Activated CD4-positive, CD25-positive, alpha-beta regulatory T cell (primary cell): ENCODE measurements at places on chromosomes 1 and 21.

GRCh38 chr1:55937840-55938375 is 641.5 kb downstream of the PLPP3 start:
- no peak for DNase-seq

GRCh38 chr1:206098242-206098919 is 18.8 kb downstream of the AVPR1B start:
- DNase-seq, result no peak

GRCh38 chr1:78232630-78233029 is 186.9 kb downstream of the GIPC2 start:
- DNase-seq, result no peak

GRCh38 chr1:184037849-184038591 is 492 bp upstream of the COLGALT2 start:
- DNase-seq, result no peak

- no peak for DNase-seq
These were observed at the start of gene CYYR1 for GRCh38 chr21:26572702-26573381. TSS of gene CYYR1 (minus strand) at chr21:26573286. CDS start at chr21:26572940, 346 bp downstream.

- DNase-seq, result no peak
These were observed 109.0 kb downstream of the HMGB4 start for GRCh38 chr1:33972676-33973395.

DNA sequence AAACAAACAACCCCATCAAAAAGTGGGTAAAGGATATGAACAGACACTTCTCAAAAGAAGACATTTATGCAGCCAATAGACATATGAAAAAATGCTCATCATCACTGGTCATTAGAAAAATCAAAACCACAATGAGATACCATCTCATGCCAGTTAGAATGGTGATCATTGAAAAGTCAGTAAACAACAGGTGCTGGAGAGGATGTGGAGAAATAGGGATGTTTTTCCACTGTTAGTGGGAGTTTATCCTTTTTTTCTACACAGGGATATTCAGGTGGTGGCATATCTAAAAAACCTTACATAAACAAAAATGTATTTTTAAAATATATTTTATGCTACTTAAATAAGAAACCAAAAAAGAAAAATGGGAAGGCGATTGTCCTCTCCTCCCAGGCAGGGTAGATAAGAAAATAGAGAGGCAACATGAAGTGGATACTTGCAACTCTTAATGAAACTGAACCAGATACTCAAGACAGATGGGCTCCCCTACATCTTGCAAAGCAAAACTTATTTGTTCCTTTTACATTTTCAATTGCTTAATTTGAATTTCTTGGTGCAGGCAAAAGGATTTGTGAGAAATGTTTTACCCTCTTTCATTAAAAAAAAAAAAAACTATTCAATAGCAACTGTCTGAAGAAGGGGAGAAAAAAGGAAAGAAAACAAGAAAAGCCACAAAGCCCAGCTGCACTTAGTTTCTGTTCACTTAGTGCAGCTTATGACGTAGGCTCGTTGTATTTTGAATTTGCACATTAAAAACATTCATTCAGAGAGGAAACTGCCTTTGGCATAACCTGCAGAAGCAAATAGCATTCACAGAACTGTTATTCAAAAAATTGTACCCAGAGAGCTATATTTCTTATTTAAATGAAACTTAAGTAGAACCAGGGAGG is 36.9 kb upstream of the RGS1 start:
- no peak for DNase-seq

DNA sequence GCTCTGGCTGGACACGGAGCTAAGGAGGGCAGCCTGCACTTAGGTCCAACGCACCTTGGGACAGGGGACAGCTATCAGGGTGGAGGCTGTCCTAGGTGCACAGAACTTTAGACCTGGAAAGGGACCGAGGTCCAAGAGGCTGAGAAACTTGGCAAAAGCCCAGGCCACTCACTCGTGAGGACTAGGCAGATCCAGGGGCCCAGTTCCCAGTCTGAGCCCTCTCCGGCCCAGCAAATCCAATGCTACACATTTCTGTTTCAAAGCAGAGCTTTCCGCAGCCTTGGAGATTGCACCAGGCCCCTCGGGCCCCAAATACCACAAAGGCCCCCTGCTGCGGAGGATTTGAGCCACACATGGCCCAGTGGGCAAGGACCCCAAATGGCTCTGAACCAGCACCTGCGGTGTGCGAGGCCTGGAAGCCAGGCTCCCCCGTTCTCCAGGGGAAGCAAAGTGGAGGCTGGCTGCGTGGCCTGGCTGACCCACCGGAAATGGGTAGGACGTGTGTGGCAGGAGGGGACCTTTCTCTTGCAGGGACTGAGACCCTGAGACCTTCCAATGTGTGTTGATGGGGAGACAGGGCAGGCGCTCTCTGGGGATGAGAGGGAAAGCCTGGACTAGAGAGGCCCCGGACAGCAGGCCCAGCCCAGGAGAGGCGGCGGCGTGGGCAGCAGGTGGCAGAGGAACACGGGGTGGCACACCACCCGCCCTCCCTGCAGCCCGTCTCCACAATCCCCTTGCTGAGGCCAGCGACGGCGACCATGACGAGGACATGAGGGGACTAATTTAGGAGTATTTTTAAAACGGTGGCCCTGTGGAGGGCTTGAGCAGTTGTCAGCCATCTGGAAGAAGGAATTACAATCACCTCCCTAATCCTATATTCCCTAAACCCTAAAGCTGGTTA is 118.7 kb downstream of the CASZ1 start:
- no peak for DNase-seq

DNA sequence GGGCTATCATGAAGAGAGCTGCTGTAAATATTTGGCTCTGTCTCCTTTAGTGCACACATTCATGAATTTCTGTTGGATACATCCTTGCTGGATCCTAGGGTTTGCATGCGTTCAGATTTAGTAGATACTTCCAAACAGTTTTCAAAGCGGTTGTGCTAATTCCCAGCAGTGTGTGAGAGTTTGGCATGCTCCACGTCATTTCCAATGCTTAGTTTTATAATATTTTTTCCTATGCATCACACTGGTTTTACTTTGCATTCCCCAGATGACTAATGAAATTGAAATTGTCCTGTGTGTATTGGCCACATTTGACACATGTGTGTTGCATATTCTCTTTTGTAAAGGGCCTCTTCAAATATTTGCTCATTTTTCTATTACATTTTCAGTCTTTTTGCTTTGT is 18.5 kb upstream of the AADACL3 start:
- DNase-seq, result no peak

- DNase-seq, result no peak
These were observed 42.2 kb upstream of the GOLT1A start for GRCh38 chr1:204255966-204256365.

DNA sequence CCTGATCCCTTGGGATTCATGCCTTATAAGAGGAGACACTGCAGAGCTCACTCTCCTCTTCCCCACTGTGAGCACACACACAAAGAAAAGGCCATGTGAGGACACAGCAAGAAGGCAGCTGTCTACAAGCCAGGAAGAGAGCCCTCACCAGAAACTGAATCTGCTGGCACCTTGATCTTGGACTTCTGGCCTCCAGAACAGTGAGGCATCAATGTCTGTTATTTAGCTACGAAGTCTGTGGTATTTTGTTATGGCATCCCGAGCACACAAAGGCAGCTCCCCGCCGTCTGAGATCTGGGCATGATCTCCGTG is 47.1 kb upstream of the RPL11 start:
- no peak for DNase-seq

DNA sequence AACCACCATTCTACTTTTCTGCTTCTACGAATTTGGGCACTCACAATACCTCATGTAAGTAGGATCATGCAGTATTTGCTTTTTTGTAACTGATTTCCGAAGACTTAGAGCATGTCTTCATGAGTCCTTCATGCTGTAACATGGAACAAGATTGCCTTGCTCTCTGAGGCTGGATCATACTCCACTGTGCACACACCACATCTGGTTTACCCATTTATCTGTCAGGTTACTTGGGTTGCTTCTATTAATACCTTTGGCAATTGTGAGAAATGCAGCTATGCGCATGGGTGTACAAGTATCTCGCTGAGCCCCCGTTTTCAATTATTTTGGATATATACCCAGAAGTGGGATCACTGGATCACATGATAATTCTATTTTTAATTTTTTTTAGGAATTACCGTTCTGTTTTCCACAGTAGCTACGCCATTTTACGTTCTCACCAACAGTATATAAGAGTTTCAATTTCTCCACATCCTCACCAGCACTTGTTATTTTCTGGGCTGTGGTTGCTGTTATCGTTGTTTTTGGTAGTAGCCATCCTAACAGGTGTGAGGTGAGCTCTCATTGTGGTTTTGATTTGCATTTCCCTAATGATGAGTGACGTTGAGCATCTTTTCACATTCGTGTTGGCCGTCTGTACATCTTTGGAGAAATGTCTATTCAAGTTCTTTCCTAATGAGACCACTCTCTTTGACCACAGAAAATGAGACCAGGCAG is 10.7 kb upstream of the SLC2A5 start:
- DNase-seq, result no peak

DNA sequence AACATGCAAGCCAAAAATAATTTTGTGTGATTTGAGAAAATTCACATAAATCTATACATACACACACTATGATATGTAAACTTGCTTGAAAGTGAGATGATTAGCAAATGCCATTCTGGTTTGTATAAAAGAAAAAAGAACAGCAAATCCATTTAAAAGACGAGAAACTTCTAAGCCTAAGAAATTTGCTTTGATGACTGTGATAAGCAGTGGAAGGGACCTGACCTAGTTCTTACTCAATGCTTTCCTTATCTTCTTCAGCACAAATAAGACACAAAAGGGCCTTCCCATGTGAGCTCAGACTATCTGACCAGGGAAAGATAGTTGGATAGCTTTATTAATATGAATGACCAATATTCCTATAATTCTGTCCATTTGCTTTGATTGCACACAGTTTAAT is 25.3 kb upstream of the NMNAT2 start:
- DNase-seq, result no peak

DNA sequence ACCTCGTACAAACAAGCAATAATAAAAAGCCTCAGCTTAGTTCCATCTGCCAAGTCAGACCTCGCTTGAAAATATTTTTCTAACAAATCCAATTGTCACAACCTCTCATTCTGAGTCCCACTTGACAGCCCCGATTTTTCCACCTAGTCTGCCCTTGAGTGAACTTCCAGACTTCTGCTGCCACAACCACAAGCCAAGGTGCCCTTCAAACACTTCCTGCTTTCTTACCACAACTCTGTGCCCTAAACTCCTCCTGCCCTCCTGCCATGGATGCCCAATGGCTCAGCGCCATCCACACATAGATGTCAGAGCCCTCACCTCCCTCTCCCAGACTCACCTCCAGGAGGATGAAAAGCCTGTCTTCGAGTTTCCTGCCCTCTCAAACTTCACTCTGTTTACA is 3.9 kb downstream of the TMPRSS2 start:
- DNase-seq, result no peak

GRCh38 chr1:27000817-27001460 is 7.4 kb downstream of the TRNP1 start:
- no peak for DNase-seq

DNA sequence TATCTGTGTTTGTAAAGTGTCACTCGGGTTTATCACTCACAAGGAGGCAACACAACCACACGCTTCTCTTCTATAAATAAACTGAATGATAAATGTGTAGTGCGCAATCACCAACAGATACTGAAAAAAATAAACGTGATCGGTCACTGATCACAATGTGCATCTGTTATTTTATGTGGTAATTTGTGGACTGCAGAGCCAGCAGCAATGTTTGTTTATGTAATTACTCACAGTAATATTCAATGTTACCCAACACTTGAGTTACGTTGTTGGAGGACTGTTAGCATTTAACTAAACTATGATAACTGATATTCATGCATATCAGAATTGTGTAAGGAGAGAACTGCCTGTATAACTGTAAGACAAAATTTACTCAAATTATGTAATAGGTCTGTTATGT is 129.6 kb downstream of the USH2A start:
- DNase-seq, result no peak

DNA sequence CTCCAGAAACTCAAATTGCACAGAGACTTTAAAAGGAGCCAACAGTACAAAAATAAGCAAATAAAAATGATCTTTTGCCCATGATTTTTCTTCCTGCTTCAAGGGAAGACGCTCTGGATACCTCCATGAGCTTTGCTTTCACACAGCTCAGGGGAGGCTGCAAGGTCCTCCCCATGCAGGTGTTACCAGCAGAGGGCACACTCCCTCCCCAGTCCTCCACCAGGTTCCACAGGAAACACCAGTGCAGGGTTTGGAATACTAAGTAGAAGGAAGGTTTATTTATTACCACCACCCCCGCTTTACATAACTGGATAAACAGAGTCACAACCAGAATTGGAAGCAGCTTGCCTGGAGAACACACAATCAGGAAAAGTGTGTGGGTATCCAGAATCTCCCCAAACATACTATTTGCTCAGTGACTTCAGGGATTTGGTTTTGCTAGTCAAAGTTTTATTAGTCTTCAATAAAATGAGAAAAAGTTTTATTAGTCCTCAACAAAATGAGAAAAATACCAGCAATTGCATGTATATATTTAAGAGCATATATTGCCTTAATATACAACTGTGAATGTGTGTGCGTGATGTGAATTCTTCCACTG is 37.3 kb downstream of the HSD3B1 start:
- no peak for DNase-seq

DNA sequence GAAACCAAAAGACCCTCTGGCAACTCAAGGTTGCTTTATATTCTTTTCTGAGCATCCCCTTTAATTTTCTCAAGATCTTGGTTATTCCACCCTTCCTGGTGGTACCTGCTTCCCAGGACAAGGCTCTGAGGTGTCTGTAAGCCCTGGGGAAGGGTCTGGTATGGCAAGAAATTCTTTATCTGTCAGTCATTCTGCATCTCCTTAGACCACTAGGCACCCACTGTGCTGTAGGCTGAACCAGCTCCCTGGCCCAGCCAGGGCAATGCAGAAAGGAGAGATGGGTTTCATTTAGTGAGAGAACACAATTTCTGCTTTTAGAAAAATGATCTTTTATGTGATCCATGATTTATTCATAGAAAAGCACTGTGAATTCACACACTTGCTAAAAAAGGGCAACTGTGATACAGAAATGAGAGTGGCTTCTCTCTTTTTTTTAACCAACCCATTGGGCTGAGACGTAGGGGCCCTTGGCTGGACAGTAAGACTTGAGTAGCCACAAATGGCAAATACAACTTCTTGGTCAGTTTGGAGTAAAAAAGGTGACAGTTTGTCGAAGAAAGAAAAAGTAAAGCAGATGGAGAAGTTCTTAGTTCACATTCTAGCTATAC is 4.1 kb downstream of the UROD start:
- DNase-seq, result no peak

- DNase-seq, result no peak
These were observed 329.2 kb downstream of the TGFB2 start for GRCh38 chr1:218674280-218674773.

DNA sequence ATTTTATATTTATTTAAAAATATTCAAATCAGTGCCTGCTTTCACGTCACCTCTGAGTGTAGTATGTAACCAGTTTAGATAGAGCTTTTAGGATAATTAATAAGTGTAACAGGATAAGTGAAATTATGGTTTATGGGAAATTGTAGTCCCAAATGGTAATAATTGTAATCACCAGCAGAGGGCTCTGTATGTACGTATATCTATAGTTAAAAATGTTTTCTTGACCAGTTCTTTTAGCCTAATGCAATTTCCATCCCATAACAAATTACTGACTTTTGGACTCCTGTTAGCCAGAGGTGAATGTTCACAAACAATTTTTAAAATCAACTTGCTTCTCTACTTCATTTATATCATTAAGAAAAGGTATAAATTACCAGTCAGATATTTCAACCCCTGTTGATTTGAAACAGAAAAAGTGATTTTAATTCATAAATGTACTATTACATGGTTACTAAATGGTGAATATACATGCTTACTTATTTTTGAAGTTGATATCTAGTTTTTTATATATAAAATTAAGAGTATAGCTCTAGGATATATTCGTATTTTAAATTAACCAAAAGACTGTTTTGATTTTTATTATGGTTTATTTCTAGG is 25.3 kb downstream of the SLC30A7 start:
- DNase-seq, result no peak
